ENCODE measurements at places on chromosomes 12 and 14.
A peak's percentile ranks its signal among the peaks of the same experiment; 100 is the strongest.

DNA sequence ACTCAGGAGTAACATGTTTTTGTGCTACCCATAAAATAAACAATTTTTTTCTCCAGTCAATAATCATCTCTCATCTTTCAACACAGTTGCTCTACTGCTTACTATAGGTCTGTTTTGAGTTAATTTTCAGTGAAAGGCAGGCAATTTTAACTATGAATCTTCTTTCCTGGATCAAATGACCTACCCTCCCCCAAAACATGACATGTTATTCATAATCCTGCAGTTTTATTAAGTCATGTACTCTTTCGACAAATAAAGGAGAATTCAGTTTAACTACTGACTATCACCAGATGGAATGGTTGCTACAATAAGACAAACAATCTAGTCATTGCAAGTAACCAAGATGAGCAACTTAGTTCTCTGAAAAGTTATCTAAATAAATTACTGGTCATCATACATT lies 106.0 kb upstream of the FAR2 start:
- DNase-seq, result no peak

GRCh38 chr14:55123852-55124639 lies 5.0 kb upstream of the LGALS3 start:
- DNase-seq, result peak; percentile 77

GRCh38 chr12:3313066-3313465 lies 177.9 kb upstream of the PRMT8 start:
- DNase-seq, result no peak

DNA sequence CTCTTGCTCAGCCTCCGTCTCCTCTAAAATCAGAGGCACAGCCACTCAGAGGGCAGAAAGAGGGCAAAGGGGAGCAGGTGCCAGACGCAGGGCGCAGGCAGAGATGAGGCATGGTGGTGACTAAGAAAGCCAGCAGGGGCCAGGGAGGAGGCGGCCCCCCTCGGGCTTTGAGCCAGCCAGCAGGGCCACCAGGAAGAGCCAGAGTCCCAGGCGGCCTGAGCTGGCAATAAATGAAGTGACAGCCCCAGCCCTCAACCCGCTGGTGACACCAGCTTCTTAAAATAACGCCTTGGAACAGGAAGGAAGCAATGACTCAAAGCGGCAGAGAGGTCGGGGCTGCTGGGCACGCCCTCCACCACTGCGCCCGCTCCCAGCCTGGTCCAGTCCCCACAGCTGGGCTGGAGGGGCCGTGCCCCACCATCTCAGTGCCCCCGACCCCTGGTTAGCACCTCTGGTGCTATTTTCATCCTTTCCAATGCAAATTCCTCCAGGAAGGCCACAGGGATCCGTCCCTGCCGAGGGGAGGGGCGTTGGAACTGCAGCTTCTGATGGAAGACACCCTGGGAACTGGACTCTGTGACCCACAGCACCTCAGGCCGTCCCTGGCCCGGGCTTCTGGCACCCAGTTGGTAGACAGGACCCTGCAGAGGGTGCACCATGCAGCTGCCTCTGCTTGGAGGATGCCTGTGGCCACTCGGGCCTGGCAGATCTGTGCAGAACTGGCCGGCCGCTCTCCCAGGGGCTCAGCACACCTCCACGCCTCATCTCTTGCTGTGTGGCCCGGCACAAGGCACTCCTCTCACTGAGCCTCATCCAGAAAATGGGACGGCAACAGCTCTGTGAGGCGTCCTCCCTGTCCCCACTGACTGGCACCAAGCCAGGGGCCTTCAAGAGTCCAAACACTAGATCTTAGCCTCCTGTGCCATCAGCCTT lies 113.7 kb downstream of the NCOR2 start:
- DNase-seq, result no peak

DNA sequence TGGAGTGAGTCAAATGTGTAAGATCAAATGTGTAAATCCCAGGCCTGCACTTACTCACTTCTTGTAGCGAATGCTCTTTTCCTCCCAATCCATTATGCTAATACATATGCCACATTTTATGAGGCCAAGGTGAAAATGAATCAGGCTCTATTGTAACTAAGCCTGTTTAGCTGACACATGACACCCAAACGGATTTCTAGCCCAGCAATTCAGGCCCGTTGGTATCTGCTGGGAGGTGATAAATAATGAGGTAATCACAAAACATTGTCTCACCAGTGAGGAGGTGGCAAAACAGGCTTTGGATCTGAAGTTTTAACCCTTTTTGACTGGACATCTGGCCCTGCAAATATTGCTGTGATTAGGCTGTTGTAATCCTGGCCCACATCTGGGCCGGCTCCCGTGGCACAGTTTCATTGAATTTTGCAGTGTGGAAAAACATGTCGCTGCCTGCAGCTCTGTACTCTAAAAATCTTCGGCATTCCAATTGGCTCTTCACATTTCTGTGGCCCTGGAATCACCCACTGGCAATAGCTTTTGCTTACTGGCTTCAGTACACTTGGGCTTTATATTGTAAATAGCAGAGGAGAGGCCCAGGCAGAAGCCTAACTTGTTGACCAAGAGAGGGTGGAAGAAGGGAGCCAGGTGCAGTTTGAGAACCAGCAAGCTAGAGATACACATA lies 106.1 kb downstream of the PAX9 start:
- no peak for DNase-seq

DNA sequence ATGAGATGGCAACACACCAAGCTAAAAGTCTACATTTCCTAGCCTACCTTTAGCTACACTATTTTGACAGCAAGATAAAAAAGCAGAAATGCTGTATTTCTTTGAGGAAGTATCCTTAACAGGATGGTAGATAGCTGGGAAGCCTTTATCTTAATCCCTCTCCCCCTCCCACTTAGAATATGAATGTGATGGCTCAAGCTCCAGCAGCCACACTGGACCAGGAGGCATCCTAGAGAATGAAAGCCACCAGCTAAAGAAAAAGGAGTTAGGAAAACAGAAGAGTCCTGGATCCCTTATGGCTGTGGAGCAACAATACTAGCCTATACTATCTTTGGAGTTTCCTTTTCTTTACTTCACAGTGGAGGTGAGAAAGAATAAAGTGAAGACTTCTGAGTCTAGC lies 15.1 kb downstream of the NAP1L1 start:
- no peak for DNase-seq

DNA sequence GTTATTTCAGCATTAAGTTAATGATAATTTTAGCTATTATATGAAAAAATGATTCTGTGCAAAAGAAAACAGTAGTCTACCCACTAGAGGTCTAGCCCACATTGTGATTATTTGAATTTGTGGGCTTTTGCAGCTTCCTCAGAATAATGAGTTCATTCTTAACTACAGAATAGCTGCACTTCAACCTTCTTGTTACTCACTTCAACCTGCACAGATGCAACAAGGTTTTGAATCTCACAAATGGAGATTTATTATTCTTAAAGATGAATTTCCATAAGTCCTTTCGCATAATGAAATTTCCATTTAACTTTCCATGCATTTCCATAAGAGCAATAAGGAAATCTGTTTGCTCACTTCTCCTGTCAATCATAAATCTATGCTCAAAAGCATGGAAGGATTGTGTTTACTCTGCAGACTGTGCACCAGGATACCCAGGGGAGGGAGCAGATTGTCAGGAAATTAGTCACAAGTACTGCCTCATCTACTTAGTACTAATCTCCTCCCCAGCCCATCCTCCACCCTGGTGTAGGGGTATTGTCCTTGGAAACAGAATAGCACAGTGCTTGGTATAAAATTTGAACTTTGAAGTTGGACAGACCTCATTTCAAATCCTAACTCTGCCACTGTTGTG lies 24.1 kb downstream of the PTGER2 start:
- DNase-seq, result no peak

DNA sequence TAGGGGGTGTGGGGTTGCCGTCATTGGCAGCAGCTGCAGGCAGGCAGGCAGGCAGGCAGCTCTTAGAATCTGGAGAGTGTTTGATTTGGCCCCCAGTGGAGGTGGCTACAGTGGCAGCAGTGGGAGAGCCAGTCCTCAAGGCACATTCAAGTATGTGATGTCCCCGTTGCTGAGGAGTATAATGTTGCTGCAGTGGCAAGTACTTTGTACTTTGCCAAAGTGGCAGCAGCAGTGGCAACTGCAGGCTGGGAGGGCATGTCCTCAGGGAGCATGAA lies 147.1 kb downstream of the PAPOLA start:
- DNase-seq, result peak; percentile 79

DNA sequence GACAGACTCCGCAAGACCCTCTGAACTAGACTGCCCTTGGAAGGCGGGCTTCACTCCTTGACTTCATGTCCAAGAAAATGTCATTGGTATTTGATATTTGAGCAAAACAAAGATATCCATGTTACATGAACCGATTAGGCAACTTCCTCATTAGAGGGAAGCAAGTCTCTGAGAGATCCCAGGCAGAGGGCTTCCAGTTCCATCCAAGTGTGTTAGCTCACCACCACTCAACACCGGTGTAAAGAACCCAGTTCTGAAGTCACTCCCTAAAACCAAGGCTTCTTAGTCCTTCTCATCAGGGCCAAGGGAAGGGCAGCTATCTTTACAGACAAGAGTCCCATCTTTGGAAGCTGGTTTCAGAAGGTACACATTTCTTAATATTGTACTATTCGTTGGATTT lies 87.2 kb upstream of the CDKN3 start:
- no peak for DNase-seq

Measured in vagina (tissue), 2 donors.